IgD-negative memory B cell (primary cell): ENCODE measurements at places on chromosomes 3 and 15. TPM values are rescaled to one million over a fixed set of nuclear protein-coding genes. Genes with fewer than 3 reads are reported as not detected.

The PRSS50 gene
- polyA plus RNA-seq = not detected

The TTLL13 gene
- polyA plus RNA-seq = 0.08 TPM

The NTRK3 gene
- not detected for polyA plus RNA-seq

The SPINK8 gene
- polyA plus RNA-seq = not detected

The CHRFAM7A gene
- not detected for polyA plus RNA-seq

The FAM227B gene
- 13.3 TPM for polyA plus RNA-seq

The CCR4 gene
- polyA plus RNA-seq = not detected

The FANCD2 gene
- polyA plus RNA-seq = 15.2 TPM

The CLDN18 gene
- polyA plus RNA-seq = not detected

The TUSC7 gene
- polyA plus RNA-seq = not detected

The TEX9 gene
- polyA plus RNA-seq = 31.2 TPM

The DUSP7 gene
- 1.1 TPM for polyA plus RNA-seq

The RASL12 gene
- not detected for polyA plus RNA-seq

The C3orf70 gene
- polyA plus RNA-seq = 0.10 TPM

The SERPINI2 gene
- polyA plus RNA-seq = not detected

The DNASE1L3 gene
- 1.7 TPM for polyA plus RNA-seq

The CTSH gene
- polyA plus RNA-seq = 615 TPM

The NSUN3 gene
- 8.7 TPM for polyA plus RNA-seq

The VIPR1 gene
- polyA plus RNA-seq = 3.1 TPM

The LRRC2 gene
- 0.06 TPM for polyA plus RNA-seq

The ABI3BP gene
- not detected for polyA plus RNA-seq

The VEPH1 gene
- polyA plus RNA-seq = not detected

The NR1I2 gene
- 0.58 TPM for polyA plus RNA-seq

The CHRM5 gene
- not detected for polyA plus RNA-seq

The SLC28A2 gene
- not detected for polyA plus RNA-seq

The ADGRG7 gene
- not detected for polyA plus RNA-seq

The CCDC54 gene
- not detected for polyA plus RNA-seq

The EDC3 gene
- polyA plus RNA-seq = 18.5 TPM

The WNT5A gene
- not detected for polyA plus RNA-seq

The PCBP4 gene
- 13.9 TPM for polyA plus RNA-seq

The ACKR2 gene
- polyA plus RNA-seq = not detected

The ARPP19 gene
- 64.6 TPM for polyA plus RNA-seq

The UNC13C gene
- polyA plus RNA-seq = 0.16 TPM

The SEMA3G gene
- polyA plus RNA-seq = 0.04 TPM

The PLCB2 gene
- polyA plus RNA-seq = 20.8 TPM

The INKA1 gene
- polyA plus RNA-seq = 35.5 TPM

The ROBO2 gene
- not detected for polyA plus RNA-seq

The TMEM207 gene
- not detected for polyA plus RNA-seq

The SMCO1 gene
- polyA plus RNA-seq = not detected

The NANOGP8 gene
- not detected for polyA plus RNA-seq

The TMEM42 gene
- 30.4 TPM for polyA plus RNA-seq

The LMOD3 gene
- not detected for polyA plus RNA-seq

The BLM gene
- polyA plus RNA-seq = 14.4 TPM
